ENCODE measurements at places on chromosomes 1 and 21.

DNA sequence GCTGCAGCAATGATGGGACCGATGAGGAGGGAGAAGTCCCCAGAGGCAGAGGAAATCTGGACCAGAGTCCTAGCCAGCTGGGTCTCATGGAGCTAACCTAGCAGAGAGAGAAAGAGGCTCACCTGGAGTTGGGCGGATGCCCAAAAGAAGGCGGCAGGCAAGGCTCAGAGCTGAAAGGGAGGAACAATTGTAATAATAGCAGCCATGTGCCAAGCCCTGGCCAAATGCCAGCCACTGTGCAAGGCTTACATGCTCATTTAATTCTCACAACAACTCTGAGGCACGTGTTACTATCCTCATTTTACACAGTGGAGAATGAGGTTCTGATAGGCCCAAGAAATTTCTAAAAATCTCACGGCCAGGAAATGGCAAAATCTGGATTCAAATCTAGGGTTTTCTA is 50.0 kb upstream of the ZNF648 start:
- no peak for DNase-seq

GRCh38 chr1:58363585-58363984 is 182.9 kb downstream of the OMA1 start:
- no peak for DNase-seq

GRCh38 chr1:161260376-161261260 is 2.1 kb downstream of the PCP4L1 start:
- no peak for DNase-seq

GRCh38 chr1:228812961-228813360 is 77.7 kb downstream of the RHOU start:
- DNase-seq, result no peak

DNA sequence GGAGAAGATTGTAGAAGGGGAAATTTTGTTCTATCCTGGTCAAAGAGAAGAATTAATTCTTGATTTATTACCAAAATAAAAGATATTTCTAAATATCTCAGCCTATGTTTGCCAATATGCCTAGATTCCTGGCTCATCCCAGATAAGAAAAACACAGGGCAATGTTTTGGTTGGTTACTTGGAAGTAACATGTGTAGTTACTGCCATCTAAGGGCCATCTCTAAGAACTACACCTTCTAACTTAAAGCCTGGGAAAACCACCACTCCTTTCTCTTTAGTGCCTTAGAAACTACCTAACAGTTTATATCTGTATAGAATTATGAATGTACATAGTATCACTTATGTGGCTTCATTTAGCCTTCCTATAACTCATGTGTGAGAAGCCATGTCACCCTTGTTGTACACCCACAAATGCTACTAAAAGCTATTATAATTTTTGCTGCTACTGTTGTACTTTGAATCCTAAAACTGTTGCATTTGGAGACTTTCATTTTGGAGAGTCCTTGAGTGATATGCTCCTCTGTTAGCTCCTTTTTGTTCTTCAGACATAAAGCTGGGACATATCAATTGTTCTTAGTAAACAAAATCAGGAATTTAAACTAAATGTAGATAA is 4.5 kb downstream of the AIM2 start:
- peak; percentile 35 for DNase-seq

DNA sequence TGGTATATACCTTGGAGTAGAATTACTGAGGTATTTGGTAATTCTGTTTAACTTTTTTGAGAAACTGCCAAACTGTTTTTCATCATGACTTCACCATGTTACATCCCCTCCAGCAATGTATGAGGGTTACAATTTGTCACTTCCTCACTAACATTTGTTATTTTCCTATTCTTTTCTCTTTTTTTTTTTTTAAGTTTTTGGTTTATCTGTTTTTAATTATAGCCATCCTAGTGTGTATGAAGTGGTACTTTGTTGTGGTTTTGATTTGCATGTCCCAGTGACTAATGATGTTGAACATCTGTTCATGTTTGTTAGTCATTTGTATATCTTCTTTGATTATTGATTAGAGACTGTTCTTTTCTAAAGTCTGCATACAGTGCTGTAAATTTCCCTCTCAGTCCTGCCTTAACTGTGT is 147.3 kb downstream of the HS2ST1 start:
- DNase-seq, result no peak

GRCh38 chr1:195597891-195598290 is 1010.3 kb downstream of the KCNT2 start:
- no peak for DNase-seq
